Foreskin melanocyte (primary cell): ENCODE measurements at places on chromosomes 6 and 20.
A peak's percentile ranks its signal among the peaks of the same experiment; 100 is the strongest.

DNA sequence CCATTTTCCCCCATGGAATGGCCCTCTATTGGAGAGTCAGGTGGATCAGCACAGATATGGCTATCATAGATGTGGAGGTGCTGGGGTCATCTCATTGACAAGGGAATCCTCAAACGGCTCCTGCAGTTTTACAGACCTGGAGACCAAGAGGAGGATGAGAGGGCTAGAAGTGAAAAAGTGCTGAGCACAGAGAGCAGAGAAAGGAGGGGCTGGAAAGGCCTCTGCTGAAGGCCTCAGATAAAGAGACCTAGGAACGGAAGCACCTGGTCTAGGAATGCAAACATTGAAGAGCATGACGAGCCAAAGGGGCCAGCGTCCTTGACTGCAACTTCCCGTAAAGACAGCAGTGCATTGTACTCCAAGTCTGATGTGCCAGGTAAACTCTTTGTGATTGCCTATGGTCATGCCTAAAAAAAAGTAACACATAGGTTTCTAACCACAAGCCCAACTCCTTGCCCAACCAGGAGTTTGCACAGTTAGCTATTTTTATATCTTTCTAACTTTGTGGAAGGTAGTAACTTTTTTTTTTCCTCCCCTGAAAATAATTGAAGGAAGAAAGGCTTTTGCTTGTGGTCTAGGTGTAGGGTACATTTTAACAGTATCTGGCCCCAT, 15.2 kb downstream of the RSPH4A start:
- DNase-seq: no peak

DNA sequence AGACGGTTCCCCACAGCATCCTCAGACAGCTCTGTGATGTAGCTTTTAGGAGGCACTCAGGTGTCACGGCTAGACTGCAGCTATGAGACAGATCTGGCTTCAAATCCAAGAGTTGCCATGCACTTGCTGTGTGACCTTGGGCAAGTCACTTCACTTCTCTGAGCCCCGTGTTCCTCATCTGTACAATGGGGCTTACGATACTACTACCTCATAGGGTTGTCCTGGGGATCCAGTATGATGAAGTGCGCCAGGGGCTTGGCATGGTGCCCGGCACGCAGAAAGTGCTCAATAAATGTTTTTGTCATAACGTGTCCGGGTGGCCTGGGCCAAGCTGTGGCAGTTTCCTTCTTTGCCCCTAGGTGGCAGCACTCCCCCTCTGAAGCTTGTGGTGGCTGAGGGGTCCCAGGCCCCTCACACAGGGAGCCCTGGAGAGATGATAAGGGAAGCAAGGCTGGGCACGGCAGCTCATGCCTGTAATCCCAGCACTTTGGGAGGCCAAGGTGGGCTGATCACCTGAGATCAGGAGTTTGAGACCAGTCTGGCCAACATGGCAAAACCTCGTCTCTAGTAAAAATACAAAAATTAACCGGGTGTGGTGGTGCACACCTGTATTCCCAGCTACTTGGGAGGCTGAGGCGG, 19.1 kb upstream of the CHMP4B start:
- DNase-seq: no peak

DNA sequence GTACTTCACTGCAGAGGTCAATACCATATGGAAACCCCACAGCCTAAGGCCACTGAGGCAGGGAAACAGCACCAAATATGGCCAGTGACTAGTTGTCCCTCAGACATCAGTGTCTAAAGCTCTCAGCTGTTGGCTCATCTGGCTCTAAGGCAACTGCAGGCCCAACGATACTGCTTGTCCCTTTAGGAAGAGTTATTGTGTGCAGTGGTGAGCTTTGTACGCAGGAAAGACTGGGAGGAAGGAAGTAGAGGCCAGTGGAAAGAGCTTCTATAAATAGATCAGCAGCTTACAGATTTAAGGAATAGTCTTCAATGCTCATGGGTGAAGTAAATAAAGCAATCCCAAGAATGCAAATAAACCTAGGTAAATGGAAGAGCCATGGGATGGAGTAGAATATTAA, 29.3 kb downstream of the DNAAF9 start:
- DNase-seq: peak; percentile 28

DNA sequence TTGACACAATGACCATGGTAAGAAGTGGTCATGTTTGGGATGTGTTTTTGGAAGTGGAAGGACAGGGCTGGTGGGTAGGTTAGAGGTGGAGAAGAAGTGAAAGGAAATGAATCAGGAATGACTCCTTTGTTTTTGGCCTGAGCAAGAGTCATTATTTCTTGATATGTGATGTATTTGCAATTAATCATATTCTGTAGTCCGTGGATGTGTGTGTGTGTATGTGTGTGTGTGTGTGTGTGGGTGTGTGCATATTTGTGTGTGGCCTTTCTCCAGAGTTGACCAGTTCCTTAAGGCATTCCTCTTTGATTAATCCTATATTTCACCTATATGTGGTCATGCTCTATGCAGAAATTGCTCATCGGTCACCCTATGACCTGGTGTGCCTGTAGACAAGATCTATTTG, 130.7 kb downstream of the UTRN start:
- no peak for DNase-seq

GRCh38 chr20:49323622-49324238, 45.9 kb upstream of the ZNFX1 start:
- DNase-seq: peak; percentile 67

DNA sequence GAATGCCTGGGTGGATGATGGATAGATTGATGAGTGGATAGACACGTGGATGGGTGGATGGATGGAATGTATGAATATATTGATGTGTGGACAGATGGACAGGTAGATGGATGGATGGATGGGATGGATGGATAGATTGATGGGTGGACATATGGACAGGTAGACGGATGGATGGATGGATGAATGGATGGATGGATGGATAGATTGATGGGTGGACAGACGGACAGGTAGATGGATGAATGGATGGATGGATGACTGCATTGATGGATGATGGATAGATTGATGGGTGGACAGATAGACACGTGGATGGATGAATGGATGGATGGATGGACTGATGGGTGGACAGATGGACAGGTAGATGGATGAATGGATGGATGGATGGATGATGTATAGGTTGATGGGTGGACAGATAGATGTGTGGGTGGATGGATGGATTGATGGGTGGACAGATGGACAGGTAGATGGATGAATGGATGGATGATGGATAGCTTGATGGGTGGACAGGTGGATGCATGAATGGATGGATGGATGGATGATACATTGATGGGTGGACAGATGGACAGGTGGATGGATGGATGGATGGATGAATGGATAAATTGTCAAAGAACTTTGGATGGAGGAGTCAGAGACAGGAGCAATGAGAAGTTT, 171.4 kb upstream of the AFDN start:
- DNase-seq: no peak

GRCh38 chr6:2826131-2826530, 15.5 kb downstream of the SERPINB1 start:
- no peak for DNase-seq

- no peak for DNase-seq
These were observed 170.6 kb downstream of the IBTK start for GRCh38 chr6:82076916-82077315.

DNA sequence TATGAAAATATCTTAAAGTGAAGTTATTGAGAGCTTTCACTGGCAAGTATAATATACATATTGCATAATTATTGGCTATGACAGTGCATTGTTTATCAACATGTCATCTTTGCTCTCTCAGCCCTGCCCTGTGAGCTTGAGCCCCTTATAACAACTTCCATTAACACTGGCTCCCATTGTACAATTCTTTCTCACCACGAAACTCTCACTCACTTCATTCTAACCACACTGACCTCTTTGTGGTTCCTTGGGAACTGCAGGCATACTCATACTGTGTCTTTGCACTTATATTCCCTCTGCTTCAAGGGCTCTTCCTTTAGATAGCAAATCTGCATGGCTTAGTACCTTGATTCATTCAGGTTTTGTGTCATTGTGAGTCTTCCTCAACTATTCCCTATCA, 411.8 kb downstream of the CDKAL1 start:
- DNase-seq: peak; percentile 90

GRCh38 chr6:150204705-150205472, 62.0 kb downstream of the PPP1R14C start:
- DNase-seq: no peak

DNA sequence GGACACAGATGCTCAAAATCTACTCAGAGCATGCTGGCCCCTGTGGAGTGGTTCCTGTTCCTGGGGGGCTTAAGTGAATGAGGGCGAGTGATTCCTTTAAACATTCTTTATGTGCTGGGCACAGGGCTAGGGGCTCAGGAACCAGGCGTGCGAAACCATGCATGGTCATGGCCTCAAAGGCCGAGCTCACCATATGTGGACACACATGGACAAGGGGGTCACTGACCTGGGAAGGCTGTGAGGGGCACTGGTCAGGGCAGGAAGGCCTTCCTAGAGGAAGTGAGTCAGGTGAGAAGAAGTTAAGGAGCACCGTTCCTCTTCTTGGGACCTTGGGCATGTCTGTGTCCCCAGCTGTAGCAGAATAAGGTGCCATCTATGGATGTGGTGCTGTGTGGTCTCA, 74.6 kb upstream of the BHLHE23 start:
- DNase-seq: no peak

DNA sequence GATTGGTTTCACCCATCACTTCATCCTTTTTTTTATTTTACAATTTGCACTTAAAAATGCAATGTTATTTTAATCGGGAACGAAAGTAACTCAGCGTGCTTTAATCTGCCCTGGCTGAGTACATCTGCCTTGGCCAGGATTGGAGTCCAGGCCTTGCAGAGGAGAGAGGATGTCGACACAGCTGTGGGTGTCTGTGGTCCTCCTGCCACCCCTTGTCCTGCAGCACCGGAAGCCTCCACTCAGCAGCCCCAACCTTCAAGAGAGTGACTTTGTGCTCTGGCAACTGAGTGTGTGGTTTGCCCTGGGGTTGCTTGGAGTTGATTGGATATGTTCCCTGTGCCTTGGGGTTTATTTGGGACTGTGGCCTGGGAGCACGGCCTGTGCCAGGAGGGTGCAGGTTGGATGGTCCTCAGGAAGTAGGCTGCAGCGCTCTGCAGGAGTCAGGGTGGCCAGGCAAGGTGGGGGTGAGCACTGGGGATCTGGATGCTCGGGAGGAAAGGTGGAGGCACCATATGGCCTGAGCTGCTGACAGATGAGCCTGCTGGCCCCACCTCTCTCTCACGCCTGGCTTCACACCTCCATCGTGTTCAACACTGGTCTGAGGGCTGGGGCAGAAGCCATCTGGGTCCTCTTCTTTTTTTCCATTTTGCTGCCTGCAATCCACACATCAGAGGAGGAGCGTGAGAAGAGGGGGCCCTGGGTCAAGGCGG, 4.3 kb downstream of the MYT1 start:
- no peak for DNase-seq

GRCh38 chr6:149473080-149474052, 11.4 kb downstream of the ZC3H12D start:
- DNase-seq: no peak

- no peak for DNase-seq
These were observed 30.7 kb downstream of the LYRM4 start for GRCh38 chr6:5230081-5230480.
